Activated naive CD4-positive, alpha-beta T cell treated with anti-CD3 and anti-CD28 coated beads, Interleukin-2, amount 10 ng/mL, durations not matched to agents 5 hours and 36 hours (primary cell): ENCODE measurements at places on chromosomes 7 and 10. TPM values are rescaled to one million over a fixed set of nuclear protein-coding genes. Genes with fewer than 3 reads are reported as not detected.

The WDFY4 gene
- total RNA-seq: 5.6 TPM

The PRR15 gene
- not detected for total RNA-seq

The STRIP2 gene
- 12.1 TPM for total RNA-seq

The CYP3A4 gene
- total RNA-seq: not detected

The MBL2 gene
- total RNA-seq: not detected

The H2BK1 gene
- total RNA-seq: not detected

The SYCE1 gene
- total RNA-seq: not detected

The TPK1 gene
- 13.8 TPM for total RNA-seq

The SEC31B gene
- total RNA-seq: 296 TPM

The GAD2 gene
- not detected for total RNA-seq

The CALN1 gene
- total RNA-seq: not detected

The SMKR1 gene
- 2.2 TPM for total RNA-seq

The NPFFR1 gene
- not detected for total RNA-seq

The CHAT gene
- not detected for total RNA-seq

The ADCYAP1R1 gene
- total RNA-seq: not detected

The CYP26C1 gene
- total RNA-seq: not detected

The AKR1D1 gene
- total RNA-seq: not detected

The UCN3 gene
- not detected for total RNA-seq

The CALML5 gene
- not detected for total RNA-seq

The BAIAP2L1 gene
- 0.81 TPM for total RNA-seq

The SPDYE2 gene
- total RNA-seq: 0.15 TPM

The EBF3 gene
- not detected for total RNA-seq

The REEP3 gene
- 17.5 TPM for total RNA-seq

The AZGP1 gene
- total RNA-seq: not detected

The WEE2 gene
- total RNA-seq: not detected

The TRIM50 gene
- total RNA-seq: not detected

The TDRD1 gene
- 0.35 TPM for total RNA-seq

The ZNF425 gene
- total RNA-seq: 0.91 TPM
